SHP77 treated with DMSO at 0.1 percent for 48 hours (cell line): ENCODE measurements at places on chromosomes 3 and 15.

DNA sequence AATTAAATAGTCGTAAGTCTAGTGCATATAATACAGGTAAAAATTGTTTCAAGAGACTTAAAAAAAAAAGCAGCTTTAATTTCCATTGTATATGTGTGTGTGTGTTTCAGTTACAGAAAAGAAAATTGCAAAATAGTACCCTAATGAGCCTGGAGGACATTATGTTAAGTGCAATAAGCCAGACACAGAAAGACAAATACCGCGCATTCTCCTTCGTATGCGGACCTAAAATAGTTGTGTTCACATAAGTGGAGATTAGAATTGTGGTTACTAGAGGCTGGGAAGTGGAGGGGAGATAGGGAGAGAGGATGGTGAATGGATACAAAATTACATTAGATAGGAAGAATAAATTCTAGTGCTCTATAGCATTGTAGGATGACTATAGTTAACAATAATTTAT, 3.6 kb downstream of the MESD start:
- no peak for DNase-seq

GRCh38 chr15:50163719-50164410, 18.1 kb upstream of the SLC27A2 start:
- DNase-seq: no peak

- no peak for DNase-seq
Observed at GRCh38 chr3:123546133-123546755, 38.6 kb downstream of the HACD2 start.

- no peak for DNase-seq
Observed at GRCh38 chr3:134320749-134321148, 53.5 kb downstream of the AMOTL2 start.

DNA sequence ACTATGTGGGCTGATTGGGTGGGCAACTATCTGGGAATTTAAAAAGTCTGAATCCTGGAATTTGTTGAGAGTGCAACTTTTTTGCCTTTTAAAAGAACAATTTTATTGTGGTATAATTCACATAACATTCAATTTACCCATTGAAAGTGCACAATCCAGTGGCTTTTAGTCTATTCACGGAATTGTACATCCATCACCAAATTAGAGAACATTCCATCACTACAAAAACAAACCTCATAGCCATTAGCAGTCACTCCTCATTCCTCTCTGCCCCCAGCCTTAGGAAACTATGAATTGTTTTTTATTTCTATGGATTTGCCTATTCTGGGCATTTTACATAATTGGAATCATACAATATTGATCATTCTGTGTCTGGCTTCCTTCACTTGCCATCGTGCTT, 101.8 kb upstream of the ALDH1A3 start:
- DNase-seq: no peak

DNA sequence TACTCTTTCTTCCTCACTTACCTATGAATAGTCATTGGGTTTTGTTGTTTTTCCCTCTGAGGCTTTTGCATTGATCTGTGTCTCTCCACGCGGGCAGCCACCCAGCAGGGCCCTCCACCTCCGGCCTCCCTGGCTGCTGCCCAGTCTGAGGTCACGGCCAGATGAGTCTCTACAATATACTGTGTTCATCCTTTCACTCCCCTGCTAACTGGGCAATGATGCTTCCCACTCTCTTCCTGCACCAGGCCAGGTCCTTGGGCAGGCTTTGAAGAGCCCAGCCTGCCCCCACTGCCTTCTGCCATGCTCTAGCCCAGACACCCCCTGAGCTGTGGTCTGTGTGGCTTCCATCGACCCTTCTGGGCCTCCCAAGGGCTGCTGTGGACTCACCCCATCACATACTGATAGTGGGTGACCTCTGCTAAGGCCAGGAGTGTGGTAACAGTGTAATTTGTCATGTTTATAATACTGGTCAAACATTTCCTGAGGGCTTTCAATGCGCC, 18.0 kb downstream of the PDIA5 start:
- no peak for DNase-seq

DNA sequence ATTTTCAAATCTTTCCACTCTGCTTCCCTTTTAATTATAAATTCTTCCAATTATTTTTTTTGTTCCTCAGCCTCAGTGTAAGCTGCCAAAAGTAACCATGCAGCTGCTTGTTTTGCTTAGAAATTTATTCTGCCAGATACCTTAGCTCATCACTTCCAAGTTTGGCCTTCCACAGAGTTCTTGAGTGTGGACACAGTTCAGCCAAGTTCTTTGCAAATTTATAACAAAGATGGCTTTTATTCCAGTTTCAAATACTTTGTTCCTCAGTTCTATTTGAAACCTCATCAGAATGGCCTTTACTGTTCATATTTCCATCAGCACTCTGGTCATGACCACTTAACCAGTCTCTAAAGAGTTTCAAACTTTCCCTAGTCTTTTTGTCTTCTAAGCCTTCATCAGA, 10.3 kb downstream of the RTP1 start:
- no peak for DNase-seq

GRCh38 chr15:27906802-27907201, 192.3 kb downstream of the OCA2 start:
- DNase-seq: no peak

- DNase-seq: no peak
Observed at GRCh38 chr3:177295116-177295515, 97.8 kb upstream of the TBL1XR1 start.

DNA sequence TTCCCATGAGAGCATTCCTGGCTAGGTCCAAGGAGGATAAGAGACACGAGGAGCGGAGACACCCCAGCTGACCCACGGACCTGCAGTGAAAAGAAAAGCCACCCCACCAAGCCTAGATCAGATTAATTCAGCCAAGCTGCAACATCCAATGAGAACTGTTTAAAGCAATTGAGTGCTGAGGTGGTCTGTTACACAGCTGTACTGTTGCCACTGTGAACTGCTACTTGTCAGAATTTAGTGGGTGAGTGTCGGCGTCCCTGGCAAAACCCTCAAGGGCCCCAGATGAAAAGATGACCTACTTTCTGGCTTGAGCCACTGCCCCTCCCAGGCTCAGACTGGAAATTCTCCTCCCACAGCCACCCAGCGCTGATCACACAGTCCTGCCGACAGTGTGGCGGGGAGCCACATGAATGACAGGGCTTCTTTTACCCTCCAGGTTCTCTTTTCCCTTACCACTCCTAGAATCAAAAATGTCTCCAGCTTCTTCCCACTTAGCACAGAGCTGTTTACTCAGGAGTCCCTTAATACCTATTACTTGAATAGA, 26.4 kb upstream of the KBTBD12 start:
- DNase-seq: no peak
